ENCODE measurements at places on chromosomes 11 and 22. TPM values are rescaled to one million over a fixed set of nuclear protein-coding genes. Genes with fewer than 3 reads are reported as not detected.

The PGA5 gene
- total RNA-seq = not detected

The HORMAD2 gene
- total RNA-seq = not detected

The RAB3IL1 gene
- total RNA-seq = 1.3 TPM

The OR8J3 gene
- total RNA-seq = not detected

The MRGPRX3 gene
- not detected for total RNA-seq

The TMEM134 gene
- 6.9 TPM for total RNA-seq

The PPP6R2 gene
- 55.0 TPM for total RNA-seq

The ARHGAP20 gene
- not detected for total RNA-seq

The MRGPRF gene
- total RNA-seq = not detected
